ENCODE measurements at places on chromosomes 6 and 20. TPM values are rescaled to one million over a fixed set of nuclear protein-coding genes. Genes with fewer than 3 reads are reported as not detected.

The UBD gene
- not detected for total RNA-seq

The CST1 gene
- total RNA-seq = not detected

The MCHR2 gene
- not detected for total RNA-seq

The EDN3 gene
- total RNA-seq = not detected

The PRSS16 gene
- total RNA-seq = 0.82 TPM

The TMEM217 gene
- total RNA-seq = 3.1 TPM

The RCAN2 gene
- total RNA-seq = not detected

The CST5 gene
- total RNA-seq = not detected

The DDAH2 gene
- 33.7 TPM for total RNA-seq

The ZC2HC1B gene
- total RNA-seq = not detected

The EIF6 gene
- total RNA-seq = 109 TPM

The POPDC3 gene
- not detected for total RNA-seq

The PRL gene
- total RNA-seq = not detected

The SMLR1 gene
- not detected for total RNA-seq

The WFDC10B gene
- not detected for total RNA-seq

The TCP11 gene
- not detected for total RNA-seq

The SASH1 gene
- not detected for total RNA-seq

The CAGE1 gene
- total RNA-seq = 0.18 TPM

The TMEM14C gene
- 39.2 TPM for total RNA-seq

The TBPL1 gene
- 35.2 TPM for total RNA-seq

The LCA5 gene
- not detected for total RNA-seq

The ADGB gene
- not detected for total RNA-seq

The LGSN gene
- not detected for total RNA-seq

The SPATS1 gene
- total RNA-seq = not detected

The PXMP4 gene
- total RNA-seq = 17.7 TPM

The MAPK13 gene
- 42.6 TPM for total RNA-seq

The BPIFB2 gene
- not detected for total RNA-seq

The CGA gene
- not detected for total RNA-seq

The UTRN gene
- total RNA-seq = 141 TPM

The SFT2D1 gene
- total RNA-seq = 30.5 TPM

The CST2 gene
- total RNA-seq = not detected

The PRND gene
- total RNA-seq = not detected

The ISM1 gene
- total RNA-seq = 2.9 TPM

The SNX9 gene
- total RNA-seq = 9.2 TPM

The MCUR1 gene
- total RNA-seq = 30.3 TPM

The BMP2 gene
- not detected for total RNA-seq

The PTGIS gene
- total RNA-seq = 2.5 TPM

Measured in activated CD8-positive, alpha-beta T cell treated with anti-CD3 and anti-CD28 coated beads, Interleukin-2, amount 10 ng/mL, durations not matched to agents 7 days and 5 days (primary cell).